GM04504 (cell line): ENCODE measurements at places on chromosomes 7 and 10.
A peak's percentile ranks its signal among the peaks of the same experiment; 100 is the strongest.

- DNase-seq: no peak
These were observed 13.7 kb downstream of the FKBP14 start for GRCh38 chr7:30012757-30013156.

DNA sequence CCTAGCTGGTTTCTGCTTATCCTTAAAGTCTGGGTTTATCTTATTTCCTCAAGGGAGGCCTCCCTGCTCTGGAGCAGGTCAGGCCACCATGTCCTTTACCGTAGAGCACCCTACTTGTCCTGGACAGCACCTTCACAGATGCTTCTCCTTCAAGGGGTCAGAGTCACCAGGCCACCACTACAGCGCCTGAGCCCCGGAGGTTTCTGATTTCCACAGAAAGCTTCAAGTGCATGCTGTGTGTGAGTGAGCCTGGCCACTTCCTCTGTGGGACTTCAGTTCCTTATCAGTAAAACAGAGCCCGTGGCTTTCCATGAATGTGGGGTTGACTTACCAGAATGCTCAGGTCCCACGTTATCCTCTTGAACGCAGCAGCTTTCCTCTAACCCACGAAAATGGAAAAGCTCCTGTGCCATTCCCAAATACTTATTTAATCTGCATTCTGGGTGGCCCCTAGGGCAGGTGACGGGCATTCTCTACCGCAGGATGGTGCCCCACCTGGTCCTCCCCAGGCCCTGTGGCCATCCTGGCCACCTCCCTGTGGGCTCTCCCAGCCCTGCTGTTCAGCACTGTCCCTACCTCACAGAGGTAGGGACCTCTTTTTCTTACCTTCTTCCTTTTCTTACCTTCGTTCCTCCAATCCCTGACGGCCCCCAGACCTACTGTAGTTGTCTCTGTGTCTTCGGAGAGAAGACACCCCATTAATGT is 1.4 kb upstream of the DOCK1 start:
- DNase-seq: no peak

GRCh38 chr7:101555921-101556275 is 73.2 kb downstream of the MYL10 start:
- no peak for DNase-seq

DNA sequence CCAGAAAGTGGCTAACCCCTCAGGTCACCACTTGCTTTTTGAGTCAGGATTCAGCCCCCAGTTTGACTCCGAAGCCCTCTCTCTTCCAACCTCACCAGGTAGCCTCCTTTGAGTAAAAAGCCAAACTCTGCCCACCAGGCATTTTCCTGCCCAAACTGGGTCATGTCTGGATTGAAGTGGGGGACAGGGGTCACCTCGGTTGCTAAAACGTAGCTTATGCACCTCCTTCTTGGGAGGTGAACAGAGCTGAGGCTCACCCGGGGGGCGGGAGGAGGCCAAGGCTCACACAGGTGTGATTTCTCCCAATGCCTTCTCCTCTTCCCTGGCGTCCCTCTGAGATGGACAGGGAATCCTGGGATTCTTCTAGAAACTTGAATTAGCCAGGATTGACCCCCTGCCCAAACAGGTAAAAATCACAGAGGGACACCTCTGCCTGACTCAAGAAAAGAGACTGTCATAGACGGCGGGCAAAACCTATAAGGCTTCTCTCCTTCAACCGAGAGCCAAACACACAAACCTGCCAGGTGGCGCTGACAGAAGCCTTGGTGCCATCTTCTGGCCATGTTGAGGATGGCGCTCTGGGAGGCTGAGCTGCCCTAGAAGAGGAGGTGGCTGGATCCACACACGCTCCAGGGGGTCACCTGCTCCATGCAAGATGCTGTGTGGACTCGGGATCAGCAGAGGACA is 51.6 kb downstream of the PRLHR start:
- no peak for DNase-seq

GRCh38 chr7:78993341-78993740 is 460.1 kb downstream of the MAGI2 start:
- DNase-seq: no peak

- DNase-seq: no peak
These were observed 11.0 kb upstream of the HNRNPF start for GRCh38 chr10:43419997-43420368.

DNA sequence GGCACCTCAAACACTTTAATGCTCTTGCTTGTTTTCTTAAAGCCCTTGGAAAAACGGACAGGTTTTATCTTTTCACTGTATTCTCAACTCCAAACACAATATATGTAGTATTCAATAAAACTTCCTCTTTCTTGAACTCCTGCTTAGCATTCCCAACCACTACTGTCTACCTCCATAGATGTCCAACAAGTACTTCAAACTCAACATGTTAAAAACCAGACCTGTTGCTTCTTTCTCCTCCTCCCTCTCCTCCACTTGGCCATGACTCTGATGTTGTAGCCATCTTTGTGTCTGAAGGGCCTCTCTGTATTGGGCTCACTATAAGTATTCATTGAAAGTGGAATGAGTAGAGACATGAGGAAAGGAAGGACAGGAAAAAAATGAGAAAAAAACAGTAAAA is 16.2 kb upstream of the COL17A1 start:
- no peak for DNase-seq

DNA sequence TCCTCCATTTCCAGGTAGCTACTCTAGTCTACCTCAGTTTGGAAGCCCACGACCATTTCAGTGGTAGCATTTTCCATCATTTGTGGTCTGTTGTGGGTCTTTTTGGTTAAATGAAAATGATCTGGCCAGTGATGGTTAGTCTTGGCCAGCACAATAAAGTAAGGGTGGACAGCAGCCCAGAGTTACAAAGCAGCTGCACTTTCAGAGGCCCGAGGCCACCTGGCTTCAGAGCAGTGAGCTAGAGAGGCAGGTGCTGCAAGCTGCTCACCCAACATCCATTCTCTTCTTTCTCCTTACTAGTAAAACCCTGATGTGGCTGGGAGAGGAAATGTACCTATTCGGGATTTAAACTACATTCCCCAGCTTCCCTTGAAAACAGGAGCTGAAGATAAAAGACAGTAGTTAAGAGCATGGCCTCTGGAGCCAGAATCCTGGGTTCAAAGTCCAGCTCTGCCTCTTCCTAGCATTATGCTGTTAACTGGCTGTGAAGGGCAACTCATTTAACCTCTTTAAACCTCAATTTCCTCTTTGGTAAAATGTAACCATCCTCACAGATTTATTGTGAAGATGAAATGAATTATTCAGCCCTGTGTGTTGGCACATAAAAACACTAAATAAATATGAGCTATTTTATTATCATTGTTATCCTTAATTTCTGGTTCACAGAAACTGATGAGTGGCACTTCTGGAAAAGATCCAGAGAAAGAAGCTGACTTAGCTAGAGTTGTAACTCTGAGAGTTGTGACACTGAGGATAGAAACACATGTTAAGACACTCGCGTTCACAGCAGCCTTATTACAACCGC is 517.4 kb downstream of the PARD3 start:
- no peak for DNase-seq

GRCh38 chr7:3691478-3692158 is 390.6 kb downstream of the SDK1 start:
- DNase-seq: no peak

GRCh38 chr10:15401382-15401781 is 30.3 kb upstream of the FAM171A1 start:
- DNase-seq: no peak

DNA sequence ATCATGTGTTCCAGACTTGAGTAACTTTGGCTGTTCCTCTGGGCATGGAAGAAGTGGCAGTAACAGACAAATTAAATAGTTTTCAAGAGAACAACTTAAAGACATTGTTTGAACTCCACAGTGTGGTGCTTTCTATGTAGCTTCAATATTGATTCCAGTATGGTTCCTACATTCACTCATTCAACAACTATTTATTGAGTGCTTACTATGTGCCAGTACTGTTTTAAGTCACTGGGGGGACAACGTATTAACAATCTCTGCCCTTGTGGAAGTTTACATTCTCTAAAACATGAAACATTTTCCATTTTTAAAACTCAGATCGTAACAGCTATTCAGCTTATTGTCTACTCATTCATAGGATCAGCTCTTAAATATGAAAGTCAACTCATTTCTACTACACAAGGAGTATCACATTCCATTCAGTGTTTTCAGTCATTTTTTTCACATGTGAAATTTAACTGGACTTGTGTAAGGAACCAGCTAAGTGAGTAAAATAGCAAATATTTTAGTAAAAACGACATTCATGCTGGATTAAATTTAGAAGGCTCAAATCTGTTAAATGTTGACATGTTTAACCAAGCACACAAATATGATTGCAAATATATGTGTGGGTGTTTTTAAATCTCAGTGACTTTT is 13.6 kb upstream of the CUBN start:
- no peak for DNase-seq

DNA sequence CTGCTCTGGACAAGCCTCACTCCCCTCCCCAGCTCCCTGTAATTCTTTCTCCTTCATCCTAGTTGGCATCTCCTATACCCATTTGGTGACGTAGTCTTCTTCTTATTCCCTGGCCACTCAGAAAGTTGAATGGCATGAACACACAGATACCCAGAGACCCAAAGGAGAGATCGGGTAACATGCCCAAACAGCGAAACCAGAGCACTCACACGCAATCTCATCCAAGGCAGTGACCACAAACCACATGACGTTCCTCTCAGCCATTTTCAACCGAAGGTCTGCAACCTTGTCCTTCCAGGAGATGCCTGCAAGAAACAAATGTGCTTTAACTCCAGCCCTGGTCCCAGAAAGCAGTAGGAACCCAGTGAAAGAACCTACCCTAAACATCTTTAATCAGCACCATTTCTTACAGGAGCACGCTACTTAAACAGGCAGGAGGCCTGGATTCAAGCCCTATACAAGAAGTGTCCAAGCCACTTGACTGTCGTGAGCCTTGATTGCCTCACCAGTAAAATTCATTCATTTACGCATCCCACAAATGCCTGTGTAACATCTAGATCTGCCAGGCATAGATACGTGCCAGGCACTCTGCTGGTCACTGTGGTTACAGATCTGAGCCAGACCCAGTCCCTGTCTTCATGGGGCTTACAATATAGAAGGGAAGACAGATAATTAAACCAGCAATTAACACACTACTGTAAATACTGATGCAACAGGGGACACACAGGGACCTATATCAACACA is 37.1 kb downstream of the XPNPEP1 start:
- DNase-seq: no peak

DNA sequence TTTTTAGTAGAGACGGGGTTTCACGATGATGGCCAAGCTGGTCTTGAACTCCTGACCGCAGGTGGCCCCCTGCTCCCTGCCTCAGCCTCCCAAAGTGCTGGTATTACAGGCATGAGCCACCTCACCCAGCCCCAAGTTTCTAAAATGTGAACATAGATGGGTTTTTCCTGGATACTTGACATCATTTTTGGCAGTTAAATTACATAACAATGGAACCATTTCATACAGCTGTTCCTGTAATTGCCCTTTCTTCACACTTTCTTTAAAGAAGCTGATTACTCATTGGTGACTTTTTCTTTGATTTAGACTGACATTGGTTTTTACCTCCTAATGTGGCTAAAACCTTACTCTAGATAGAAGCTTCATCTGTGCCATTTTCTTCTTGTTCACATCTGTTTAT is 5.9 kb downstream of the ZKSCAN1 start:
- no peak for DNase-seq

DNA sequence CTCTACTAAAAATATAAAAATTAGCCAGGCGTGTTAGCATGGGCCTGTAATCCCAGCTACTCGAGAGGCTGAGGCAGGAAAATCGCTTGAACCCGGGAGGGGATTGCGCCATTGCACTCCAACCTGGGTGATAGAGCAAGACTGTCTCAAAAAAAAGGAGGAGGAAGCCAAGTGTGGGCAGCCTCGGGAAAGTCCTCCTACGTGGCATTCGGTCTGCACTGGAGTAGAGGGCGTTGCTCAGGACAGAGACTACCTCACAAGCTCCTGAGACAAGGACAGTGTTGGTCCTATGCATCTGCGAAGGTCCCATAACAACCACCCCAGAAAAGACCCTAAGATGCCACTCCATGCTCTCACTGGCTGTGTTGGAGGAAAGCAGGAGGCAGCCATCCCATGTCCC is 10.0 kb upstream of the SERPINE1 start:
- no peak for DNase-seq

GRCh38 chr7:17706734-17707133 is 233.6 kb downstream of the SNX13 start:
- DNase-seq: peak; percentile 52

DNA sequence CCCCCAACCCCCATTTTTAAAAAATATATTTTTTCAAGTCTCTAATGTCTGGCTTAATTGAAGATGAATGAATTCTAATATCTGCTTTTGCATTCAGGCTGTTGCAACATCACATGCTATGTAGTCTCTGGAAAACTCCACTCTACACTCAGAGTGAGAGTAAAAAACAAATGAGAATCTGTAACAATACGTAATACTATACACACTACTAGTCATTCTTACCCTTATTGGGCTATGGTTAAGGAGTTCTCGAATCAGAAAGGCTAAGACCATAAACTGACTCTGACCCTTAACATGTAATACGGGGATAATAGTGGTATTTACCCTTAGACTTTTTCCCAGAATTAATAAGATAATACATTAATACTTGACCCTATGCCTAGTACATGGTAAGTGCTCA is 42.9 kb upstream of the TMEM168 start:
- DNase-seq: no peak

GRCh38 chr10:114357515-114357996 is 46.7 kb downstream of the AFAP1L2 start:
- no peak for DNase-seq

- DNase-seq: no peak
These were observed 584.1 kb upstream of the KCND2 start for GRCh38 chr7:119688831-119689230.

GRCh38 chr7:28409716-28410627 is 2.3 kb upstream of the CREB5 start:
- DNase-seq: no peak

GRCh38 chr10:47035819-47036337 is 124.7 kb downstream of the PTPN20 start:
- DNase-seq: no peak

- peak; percentile 65 for DNase-seq
These were observed 5.4 kb upstream of the FAM170B start for GRCh38 chr10:49139028-49139845.

- no peak for DNase-seq
These were observed 596.4 kb upstream of the GHITM start for GRCh38 chr10:83542774-83543411.

GRCh38 chr10:83222300-83222699 is 917.0 kb upstream of the GHITM start:
- DNase-seq: no peak

GRCh38 chr7:12567015-12567414 is 3.5 kb upstream of the SCIN start:
- no peak for DNase-seq

DNA sequence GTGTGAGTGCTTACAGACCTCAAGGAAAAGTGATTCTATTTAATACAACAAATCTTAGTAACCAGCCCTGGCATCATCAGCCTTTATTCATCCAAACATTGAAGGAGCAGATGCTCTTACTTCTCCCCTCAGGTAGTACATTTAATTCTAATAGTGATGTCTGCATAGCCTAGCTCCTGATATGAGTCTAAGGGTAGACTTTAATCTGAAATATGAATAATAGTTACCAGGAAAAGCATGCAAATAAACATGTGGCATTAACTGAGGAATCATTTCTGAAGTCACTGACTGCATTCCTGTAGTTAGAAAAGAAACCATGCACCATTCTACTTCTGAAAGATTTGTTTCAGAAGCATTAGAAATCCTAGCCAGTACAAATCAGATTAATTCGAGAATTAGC is 25.7 kb upstream of the LMBR1 start:
- no peak for DNase-seq
